ENCODE measurements at places on chromosomes 2 and 18. TPM values are rescaled to one million over a fixed set of nuclear protein-coding genes. Genes with fewer than 3 reads are reported as not detected.

The HPCAL1 gene
- total RNA-seq = 57.2 TPM

The RGPD3 gene
- 0.59 TPM for total RNA-seq

The IL18R1 gene
- 4.7 TPM for total RNA-seq

The COLEC12 gene
- 56.9 TPM for total RNA-seq

The TLX2 gene
- under 0.01 TPM for total RNA-seq

The UGT1A7 gene
- total RNA-seq = not detected

The ANKRD29 gene
- total RNA-seq = 20.9 TPM

The CD226 gene
- 0.36 TPM for total RNA-seq

The TGOLN2 gene
- 124 TPM for total RNA-seq

The NMUR1 gene
- under 0.01 TPM for total RNA-seq

The BCL2 gene
- 11.9 TPM for total RNA-seq

The GALR1 gene
- not detected for total RNA-seq

The UGT1A6 gene
- not detected for total RNA-seq

The C1GALT1C1L gene
- total RNA-seq = 1.2 TPM

The KCNG2 gene
- not detected for total RNA-seq

The IL1B gene
- not detected for total RNA-seq

The TSPYL6 gene
- total RNA-seq = not detected

The IL36RN gene
- not detected for total RNA-seq

The ZNF512 gene
- total RNA-seq = 21.4 TPM

The SIX2 gene
- total RNA-seq = 14.8 TPM

The CAPN13 gene
- not detected for total RNA-seq

The SCYGR5 gene
- not detected for total RNA-seq

The ARHGAP25 gene
- total RNA-seq = 0.29 TPM

The RMDN2 gene
- total RNA-seq = 11.9 TPM

The POTEJ gene
- not detected for total RNA-seq

The MROH2A gene
- total RNA-seq = not detected

The PDCD1 gene
- not detected for total RNA-seq

The MBP gene
- 2.2 TPM for total RNA-seq

The CCDC141 gene
- total RNA-seq = not detected

The ASB18 gene
- under 0.01 TPM for total RNA-seq

The PPIL3 gene
- total RNA-seq = 45.2 TPM

The SYT4 gene
- not detected for total RNA-seq

The CABLES1 gene
- total RNA-seq = 16.8 TPM

The COL4A3 gene
- not detected for total RNA-seq

The SCN7A gene
- not detected for total RNA-seq

The LINC00305 gene
- not detected for total RNA-seq

The OXER1 gene
- total RNA-seq = not detected

The DCAF17 gene
- total RNA-seq = 37.7 TPM

The KYNU gene
- total RNA-seq = 10.9 TPM

The CCDC150 gene
- 8.5 TPM for total RNA-seq

The LOXHD1 gene
- total RNA-seq = not detected

The SCG2 gene
- 2.4 TPM for total RNA-seq

The OR6B2 gene
- not detected for total RNA-seq

The RUFY4 gene
- total RNA-seq = not detected

The PDE6D gene
- total RNA-seq = 19.2 TPM

The LHCGR gene
- not detected for total RNA-seq

The IL1RL1 gene
- 0.29 TPM for total RNA-seq

The B4GALT6 gene
- total RNA-seq = 2.2 TPM

The CERKL gene
- total RNA-seq = not detected

The RIT2 gene
- total RNA-seq = not detected

The INHBB gene
- under 0.01 TPM for total RNA-seq

The MXD1 gene
- total RNA-seq = 14.5 TPM

The SNTG2 gene
- 2.1 TPM for total RNA-seq

The DTNB gene
- 9.8 TPM for total RNA-seq

The TUBA4A gene
- total RNA-seq = 11.9 TPM

The CETN1 gene
- not detected for total RNA-seq

The ZSWIM2 gene
- not detected for total RNA-seq

The INHA gene
- 0.29 TPM for total RNA-seq

The UGT1A9 gene
- not detected for total RNA-seq

The CNRIP1 gene
- 46.3 TPM for total RNA-seq

Data from osteoblast (primary cell).